Activated naive CD4-positive, alpha-beta T cell treated with anti-CD3 and anti-CD28 coated beads, Interleukin-2, amount 50 U/mL, for 72 hours (primary cell): ENCODE measurements at places on chromosomes 12 and 14.

DNA sequence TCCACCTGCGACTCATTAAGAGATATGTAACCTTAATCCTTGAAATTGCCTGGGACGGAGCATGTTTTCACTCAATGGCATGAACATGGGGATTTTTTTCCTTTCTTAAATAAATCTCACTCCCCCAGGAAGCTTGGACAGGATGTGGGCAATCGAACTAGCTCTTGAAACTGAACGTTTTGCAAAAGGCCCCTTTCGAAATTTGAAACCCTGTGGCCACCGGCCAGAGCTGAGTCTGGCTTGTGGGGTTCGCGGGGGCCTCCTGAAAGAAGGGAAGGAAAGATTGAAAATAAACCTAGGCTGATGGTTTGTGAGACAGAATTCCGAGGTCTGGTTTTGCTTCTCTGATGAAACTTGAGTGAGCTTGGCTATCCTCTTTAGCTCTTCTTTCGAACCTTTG is 101.4 kb upstream of the RTL1 start:
- DNase-seq, result no peak

- no peak for DNase-seq
Measured at GRCh38 chr14:34364201-34364600, 97.8 kb downstream of the SPTSSA start.

GRCh38 chr14:61321385-61322010 is at the start of gene PRKCH:
Gene PRKCH, plus strand, starts transcription at chr14:61321579. Its CDS starts 523 bp downstream, at chr14:61322102.
- DNase-seq, result peak; percentile 75

DNA sequence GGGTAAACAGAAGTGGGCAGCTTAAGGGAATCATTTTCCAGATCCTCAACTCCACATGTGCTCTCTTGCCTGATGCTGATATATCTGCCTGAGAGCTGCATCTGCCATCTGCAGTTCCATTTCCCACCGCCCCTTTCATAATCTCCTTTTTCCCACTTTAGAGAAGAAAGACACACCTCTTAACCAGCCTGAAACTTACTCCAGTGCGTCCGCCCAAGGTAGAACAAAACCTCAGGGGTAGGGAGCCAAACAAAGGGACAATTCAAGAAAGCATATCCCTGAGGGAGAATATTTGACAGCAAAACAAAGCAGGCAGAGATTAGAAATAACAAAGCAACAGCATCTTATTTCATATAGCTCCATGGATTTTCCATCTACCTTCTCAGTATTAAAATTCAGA is 4.3 kb downstream of the MDM1 start:
- no peak for DNase-seq

- no peak for DNase-seq
Measured at GRCh38 chr12:109900752-109901580, 892 bp downstream of the TCHP start.

DNA sequence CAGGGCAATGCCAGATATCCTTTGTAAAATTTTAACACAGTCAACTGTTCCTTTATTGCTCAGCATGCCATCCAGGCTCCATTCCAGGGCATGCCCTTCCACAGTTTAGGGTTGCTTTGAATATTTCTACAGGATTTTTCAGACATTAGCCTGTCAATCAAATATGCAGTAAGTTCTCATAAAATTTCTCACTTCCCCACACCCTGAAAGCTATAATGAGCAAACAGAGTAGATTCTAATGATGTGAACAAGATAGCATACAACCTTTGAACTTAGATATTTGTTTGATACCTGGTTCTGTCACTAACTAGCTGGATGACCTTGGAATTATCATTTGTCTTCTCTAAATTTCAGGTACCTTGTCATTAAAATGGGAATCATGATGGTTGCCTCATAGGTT is 251.2 kb downstream of the SYT1 start:
- DNase-seq, result no peak

GRCh38 chr14:101915871-101916815 is 48.2 kb upstream of the DYNC1H1 start:
- DNase-seq, result no peak

GRCh38 chr14:21525962-21526671 is at the start of gene SALL2:
Gene SALL2, minus strand, starts transcription at chr14:21526346. Its CDS starts 219 bp downstream, at chr14:21526127.
- no peak for DNase-seq

- no peak for DNase-seq
Measured at GRCh38 chr12:126055521-126055920, 990.3 kb downstream of the AACS start.
